Kidney (tissue), 22 donors: ENCODE measurements at places on chromosomes 6 and 20. TPM values are rescaled to one million over a fixed set of nuclear protein-coding genes. Genes with fewer than 3 reads are reported as not detected.

Gene TMC2
- polyA plus RNA-seq, result not detected

Gene DNAAF9
- polyA plus RNA-seq, result 7.3 TPM

DNA sequence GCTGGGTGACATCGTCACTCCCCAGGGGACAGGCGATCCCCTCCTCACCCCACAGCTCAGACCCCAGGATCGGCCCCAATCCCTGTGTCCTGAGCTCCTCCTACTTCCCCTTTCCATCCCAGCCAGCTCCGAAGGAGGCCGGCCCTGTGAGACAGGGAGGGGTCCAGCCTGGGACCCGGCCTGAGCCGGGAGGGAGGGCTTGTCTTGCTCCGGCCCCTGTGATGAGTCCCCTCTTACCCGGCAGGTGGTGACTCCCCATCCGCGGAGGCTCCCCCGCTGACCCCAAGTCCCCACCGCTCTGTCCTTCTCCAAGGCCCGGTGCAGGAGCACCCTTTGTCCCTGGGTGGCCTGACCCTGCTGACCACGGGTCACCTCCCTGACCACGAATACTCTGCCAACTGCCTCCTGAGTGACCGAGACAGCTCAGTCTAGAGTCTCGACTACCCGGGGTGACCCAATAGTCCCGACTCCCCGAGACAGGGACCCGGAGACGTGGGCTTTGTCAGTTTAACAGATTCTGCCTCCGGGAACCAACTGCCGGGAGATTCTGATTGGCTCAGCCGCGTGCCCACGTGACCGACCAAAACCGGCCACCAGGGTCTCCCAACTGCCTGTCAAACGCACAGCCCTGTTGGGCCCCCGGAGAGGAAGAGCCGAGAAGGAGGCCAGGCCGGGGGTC lies 187.4 kb upstream of the PROKR2 start:
- peak; percentile 63 for DNase-seq

DNA sequence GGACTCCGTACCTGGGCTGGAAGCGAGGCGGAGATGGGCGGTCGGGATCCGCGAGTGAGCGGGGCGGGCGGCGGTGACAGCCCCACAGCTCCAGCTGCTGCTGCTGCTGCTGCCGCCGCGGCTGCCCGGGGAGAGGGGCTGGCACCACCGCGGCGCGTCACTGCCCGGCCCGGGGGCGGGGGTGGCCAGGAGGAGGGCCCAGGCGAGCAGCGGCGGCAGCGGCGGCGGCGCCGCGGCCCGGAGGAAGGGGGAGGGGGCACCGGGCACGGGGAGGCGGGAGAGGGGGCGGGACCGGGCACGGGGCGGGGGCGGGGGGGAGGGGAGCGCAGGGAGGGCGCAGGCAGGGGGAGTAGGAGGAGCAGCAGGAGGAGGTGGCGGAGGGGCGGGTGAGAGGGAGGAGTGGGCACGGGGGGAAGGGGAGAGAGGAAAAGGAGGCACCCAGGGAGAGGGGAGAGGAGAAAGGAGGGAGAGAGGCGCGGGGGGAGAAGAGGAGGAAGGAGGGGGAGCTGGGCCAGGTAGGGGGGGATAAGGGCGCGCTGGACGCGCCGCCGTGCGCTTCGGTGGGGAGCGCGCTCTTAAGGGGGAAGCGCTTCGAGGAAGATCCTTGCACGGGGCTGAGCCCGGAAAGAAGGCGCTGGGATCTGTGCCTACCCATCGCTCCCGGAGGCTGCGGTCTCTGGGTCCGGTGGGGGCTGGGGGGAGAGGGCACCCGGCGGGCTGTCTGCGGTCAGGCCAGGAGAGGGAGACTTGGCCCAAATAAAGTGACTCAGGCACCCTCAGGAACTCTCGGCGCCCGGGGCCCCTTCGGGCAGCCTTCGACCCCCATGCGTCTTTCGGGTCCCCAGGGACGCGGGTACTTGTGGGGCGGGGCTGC lies 101.5 kb downstream of the NOL4L start:
- DNase-seq, result peak; percentile 92

GRCh38 chr6:130928158-130928912 lies 101.1 kb downstream of the SMLR1 start:
- DNase-seq, result no peak

GRCh38 chr20:51531141-51531710 lies 11.3 kb downstream of the NFATC2 start:
- DNase-seq, result no peak

Gene CCDC170
- polyA plus RNA-seq, result 0.34 TPM

Gene CST4
- not detected for polyA plus RNA-seq

GRCh38 chr6:155257796-155258195 lies 6.0 kb upstream of the CLDN20 start:
- DNase-seq, result no peak

Gene HAO1
- polyA plus RNA-seq, result 0.86 TPM

- DNase-seq, result no peak
Observed at GRCh38 chr6:155623450-155624178, 168.0 kb upstream of the NOX3 start.

DNA sequence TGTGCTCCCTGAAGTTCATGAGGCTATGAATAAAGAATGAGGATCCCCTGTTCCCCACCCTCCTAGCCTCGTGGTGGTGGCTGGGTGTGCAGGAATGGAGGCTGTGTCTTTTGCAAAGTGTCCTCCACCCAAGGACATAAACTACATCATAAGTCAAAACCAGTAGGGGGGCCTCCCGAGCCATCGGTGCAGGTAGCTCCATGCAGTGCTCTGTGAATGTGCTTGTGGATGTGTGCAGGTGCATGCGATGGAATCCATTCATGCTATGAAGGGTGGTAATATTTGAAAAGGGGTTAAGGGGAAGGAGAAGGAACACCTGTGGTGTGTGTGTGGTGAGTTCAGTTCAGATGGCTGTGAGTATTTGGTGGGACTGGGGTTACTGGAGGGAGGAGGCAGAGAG lies 197.3 kb downstream of the NRN1 start:
- DNase-seq, result no peak

GRCh38 chr20:37282556-37282955 lies 6.9 kb upstream of the MANBAL start:
- peak; percentile 59 for DNase-seq

GRCh38 chr6:9554806-9555205 lies 860.1 kb downstream of the TFAP2A start:
- DNase-seq, result no peak

Gene MCCD1
- 325 TPM for polyA plus RNA-seq

Gene BCL2L1
- polyA plus RNA-seq, result 132 TPM

Gene DEFB124
- polyA plus RNA-seq, result not detected

GRCh38 chr6:25685251-25685650 lies 33.2 kb downstream of the SCGN start:
- DNase-seq, result no peak

Gene PTCHD4
- polyA plus RNA-seq, result 0.24 TPM

Gene TMEM14C
- 210 TPM for polyA plus RNA-seq

DNA sequence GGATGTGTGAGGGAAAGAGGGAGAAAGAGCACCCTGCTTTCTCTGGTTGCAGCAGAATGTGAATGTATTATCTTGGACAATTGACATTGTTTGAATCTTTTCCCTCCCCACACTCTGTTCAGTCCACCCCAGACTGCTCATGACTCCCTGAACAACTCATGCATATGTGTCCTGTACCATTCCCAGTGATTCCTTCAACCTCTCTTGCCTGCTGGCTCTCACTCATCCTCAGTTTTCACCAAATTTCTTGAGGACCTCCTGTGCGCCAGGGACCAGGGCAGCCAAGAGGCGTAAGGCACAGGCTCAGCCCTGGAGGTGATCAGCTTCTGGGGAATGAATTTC lies 5.4 kb downstream of the NOX3 start:
- no peak for DNase-seq

Gene MYT1
- polyA plus RNA-seq, result not detected

Gene TRIM40
- not detected for polyA plus RNA-seq

Gene BANF2
- polyA plus RNA-seq, result not detected

DNA sequence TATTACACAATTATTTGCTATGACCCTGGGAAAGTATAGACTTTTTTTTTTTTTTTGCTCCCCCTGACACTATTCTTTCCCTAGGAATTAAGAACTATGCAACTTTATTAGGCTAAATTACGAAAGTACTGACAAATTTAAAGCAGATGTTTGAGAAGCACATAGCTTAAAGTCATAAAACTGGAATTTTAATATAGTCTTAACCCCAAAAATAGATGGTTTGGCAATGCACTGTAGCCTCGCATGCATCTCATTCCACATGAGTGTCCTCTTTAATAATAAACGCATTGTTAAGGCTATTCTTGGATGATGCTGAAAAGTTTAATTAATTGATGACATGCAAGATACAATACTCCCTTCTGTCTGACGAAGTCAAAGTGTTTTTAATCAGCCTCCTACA lies 49.3 kb downstream of the TBC1D7 start:
- DNase-seq, result no peak

Gene STAU1
- polyA plus RNA-seq, result 53.3 TPM

- no peak for DNase-seq
Observed at GRCh38 chr6:89154131-89154530, 8.3 kb downstream of the PM20D2 start.

DNA sequence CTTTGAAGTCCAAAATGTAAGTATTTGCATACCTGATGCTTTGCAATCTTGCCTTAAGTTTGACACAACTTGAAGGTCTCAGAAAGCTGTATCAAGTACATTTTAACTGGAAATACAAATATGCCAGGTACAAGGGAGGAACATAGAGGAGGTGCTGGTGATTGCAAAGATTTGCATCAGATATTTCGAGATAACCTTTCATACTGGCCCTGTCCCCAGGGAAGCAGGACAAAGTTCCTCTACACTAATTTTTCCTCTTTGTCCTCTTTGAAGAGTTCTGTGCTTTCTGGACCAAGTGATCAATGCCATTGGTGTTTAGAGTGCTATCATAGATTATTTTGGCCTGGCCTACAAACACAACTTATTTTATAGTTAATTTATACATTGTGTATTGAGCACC lies 686.1 kb downstream of the HACE1 start:
- no peak for DNase-seq

DNA sequence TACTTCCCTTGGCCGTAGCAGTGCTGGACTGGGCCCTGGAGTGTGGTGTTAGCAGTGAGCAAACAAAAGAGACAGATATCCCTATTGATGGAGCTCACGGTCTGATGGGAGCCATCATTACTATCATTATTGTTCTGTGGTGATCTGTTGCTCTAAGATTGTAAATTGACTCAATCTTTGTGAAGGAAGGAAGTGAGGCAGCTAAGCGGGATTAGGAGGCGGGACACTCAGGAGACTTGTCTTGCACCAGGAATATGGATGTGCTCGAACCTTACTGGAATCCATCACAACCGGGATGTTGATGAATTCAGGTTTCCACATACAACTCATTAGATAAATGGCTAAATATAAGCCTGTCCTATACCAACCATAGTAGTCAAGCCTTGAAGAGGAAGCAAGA lies 25.5 kb upstream of the FAM50B start:
- no peak for DNase-seq

Gene GPR31
- polyA plus RNA-seq, result not detected

DNA sequence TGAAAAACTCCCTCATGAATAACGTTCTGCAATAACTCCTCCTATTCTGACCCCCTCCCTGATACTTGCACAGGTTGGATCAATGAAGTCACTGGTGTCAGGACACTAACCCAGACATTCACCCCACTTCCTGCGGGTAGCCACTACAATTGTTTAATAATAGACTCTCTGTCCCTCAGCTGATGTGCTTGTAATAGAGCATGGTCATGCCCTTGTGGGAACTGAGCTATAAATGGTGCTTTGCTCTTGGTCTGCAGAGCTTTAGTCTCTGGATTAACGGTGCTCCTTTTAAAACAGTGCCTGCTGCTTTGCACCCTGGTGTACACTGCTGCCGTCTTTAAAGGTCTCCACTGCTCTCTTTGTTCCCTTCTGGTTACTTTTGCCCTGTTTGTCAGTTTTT lies 127.3 kb downstream of the BACH2 start:
- DNase-seq, result no peak

GRCh38 chr6:166433096-166433495 lies 50.4 kb upstream of the MPC1 start:
- no peak for DNase-seq

- DNase-seq, result no peak
Observed at GRCh38 chr6:19333936-19334335, 503.2 kb upstream of the ID4 start.

DNA sequence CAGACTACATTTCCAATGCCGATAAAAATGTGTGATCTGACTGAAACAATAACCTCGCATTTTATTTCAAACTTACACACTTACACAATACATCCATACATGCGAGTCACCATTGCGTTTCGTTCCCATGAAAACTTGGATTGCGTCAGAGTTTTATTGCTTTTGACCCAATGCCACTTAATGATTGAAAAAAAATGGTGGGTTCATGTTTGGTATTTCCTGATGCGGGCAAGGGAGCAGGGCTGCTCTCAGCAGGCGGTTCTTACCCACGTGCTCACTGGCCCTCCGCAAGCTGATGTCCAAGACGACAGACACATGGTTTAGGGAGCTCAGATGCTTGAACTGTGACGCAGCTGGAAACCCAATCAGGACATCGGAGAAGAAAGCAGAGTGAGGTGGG lies 281.0 kb upstream of the SULF2 start:
- peak; percentile 28 for DNase-seq

Gene LSM2
- 70.6 TPM for polyA plus RNA-seq

DNA sequence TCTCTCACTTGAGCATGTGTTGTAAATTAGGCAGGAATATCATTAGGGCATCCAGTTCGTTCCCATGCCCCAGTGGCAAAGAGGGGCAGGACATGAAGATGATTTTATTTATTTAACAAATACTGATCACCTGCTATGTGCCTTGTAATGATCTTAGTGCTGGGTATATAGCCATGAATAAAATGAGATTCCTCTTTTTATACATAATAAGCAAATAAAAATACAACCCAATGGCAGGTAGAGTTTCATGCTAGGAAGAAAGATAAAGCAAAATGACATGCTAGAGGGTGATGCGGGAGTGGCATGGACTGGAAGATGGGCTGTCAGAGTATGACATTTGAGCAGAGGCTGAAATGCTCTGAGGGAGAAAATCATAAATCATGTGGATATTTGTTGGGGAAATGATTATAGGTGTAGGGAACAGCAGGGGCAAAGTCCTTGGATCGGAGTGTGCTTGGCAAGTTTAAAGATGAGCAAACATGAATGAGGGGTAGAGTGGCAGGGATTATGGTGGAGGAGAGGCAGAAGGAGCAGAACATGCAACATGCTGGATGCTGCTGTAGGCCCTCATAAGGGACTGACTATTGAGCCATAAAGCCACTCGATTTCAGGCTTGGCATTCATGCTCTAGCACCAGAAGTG lies 342.1 kb downstream of the PLCB1 start:
- DNase-seq, result no peak

DNA sequence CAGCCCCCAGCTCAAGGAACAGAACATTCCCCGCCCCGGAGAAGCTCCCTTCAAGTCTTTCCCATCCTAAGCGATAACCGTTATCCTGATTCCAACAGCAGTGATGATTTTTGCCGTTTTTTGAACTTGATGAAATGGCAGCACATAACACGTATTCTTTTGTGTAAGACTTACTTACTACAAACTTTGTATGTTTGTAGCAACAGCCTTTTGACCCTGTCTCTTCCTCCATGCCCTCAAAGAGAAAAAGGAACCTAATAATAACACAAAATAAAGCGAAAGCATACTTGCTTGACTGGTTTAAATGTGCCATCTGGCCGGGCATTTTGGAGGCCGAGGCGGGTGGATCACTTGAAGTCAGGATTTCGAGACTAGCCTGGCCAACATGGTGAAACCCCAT lies 26.4 kb upstream of the SLC9A8 start:
- DNase-seq, result no peak
